ENCODE measurements at places on chromosomes 7 and 10. TPM values are rescaled to one million over a fixed set of nuclear protein-coding genes. Genes with fewer than 3 reads are reported as not detected.

GRCh38 chr7:129375141-129375938 is 58.9 kb upstream of the STRIP2 start:
- no peak for DNase-seq

Gene DEPP1
- total RNA-seq = 0.67 TPM

DNA sequence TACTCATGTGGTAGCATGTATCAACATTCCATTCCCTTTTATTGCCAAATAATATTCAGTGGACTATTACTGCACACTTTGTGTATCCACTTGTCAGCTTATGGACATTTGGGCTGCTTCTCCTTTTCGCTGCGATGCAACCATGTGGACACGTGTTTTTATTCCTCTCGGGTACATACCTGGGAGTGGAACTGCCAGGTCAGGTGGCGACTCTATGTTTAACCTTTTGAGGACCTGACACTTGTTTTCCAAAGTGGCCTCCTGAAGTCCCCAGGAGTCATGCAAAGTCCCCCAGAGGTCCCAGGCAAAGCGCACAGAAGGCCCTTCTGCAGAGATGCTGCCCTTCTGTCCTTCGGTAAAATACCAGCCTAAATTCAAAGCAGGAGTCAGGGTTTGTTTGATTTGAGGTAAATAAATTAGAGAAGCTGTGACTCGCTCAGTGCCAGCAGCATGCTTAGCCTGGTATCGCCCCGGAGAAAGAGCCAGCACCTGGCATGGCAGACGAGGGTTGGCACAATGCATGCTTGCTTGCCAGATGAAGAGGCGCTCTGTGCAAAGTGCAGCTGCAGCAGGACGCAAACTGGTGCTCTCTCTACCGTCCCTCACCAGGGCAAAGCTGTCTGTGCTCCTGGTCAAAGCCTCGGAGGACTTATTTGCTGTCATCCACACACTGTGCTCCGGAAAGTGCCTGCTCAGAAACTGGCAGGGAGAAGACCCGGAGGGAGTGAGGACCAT is 37.8 kb downstream of the HIPK2 start:
- no peak for DNase-seq

GRCh38 chr7:51312951-51313737 is 3.5 kb downstream of the COBL start:
- DNase-seq = no peak

- no peak for DNase-seq
These were observed 259.3 kb upstream of the TCERG1L start for GRCh38 chr10:131570716-131571307.

GRCh38 chr10:1109795-1110673 is 53.8 kb downstream of the WDR37 start:
- peak; percentile 69 for DNase-seq

GRCh38 chr10:26650406-26650805 is 47.1 kb upstream of the PDSS1 start:
- DNase-seq = no peak

- DNase-seq = no peak
These were observed 295.5 kb downstream of the ABCA13 start for GRCh38 chr7:48466713-48467112.

- no peak for DNase-seq
These were observed 132.6 kb downstream of the RGS10 start for GRCh38 chr10:119409906-119410305.

GRCh38 chr10:121698336-121698735 is 100.1 kb upstream of the FGFR2 start:
- DNase-seq = no peak
